ENCODE measurements at places on chromosomes 4 and X.
A peak's percentile ranks its signal among the peaks of the same experiment; 100 is the strongest.

- no peak for DNase-seq
Observed at GRCh38 chr4:10872833-10873517, 188.4 kb upstream of the CLNK start.

- DNase-seq, result no peak
Observed at GRCh38 chrX:19743386-19743785, 144.0 kb downstream of the SH3KBP1 start.

GRCh38 chrX:16733013-16733412, 13.6 kb downstream of the SYAP1 start:
- DNase-seq, result no peak

- no peak for DNase-seq
Observed at GRCh38 chr4:48706736-48707135, 73.3 kb downstream of the FRYL start.

DNA sequence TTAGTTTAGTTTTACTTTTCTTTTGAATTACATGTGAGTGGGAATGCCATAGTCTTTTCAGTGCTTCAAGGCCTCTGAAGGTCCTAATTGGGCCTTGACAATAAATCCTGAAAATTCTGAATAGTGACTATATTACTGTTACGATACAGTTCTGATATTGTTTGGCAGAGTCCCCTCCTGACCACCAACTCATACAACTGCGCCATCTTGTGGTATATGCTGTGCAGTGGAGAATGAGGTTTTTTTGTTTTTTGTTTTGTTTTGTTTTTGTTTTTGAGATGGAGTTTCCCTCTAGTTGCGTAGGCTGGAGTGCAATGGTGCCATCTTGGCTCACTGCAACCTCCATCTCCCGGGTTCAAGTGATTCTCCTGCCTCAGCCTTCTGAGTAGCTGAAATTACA, 56.6 kb upstream of the CHRDL1 start:
- no peak for DNase-seq

DNA sequence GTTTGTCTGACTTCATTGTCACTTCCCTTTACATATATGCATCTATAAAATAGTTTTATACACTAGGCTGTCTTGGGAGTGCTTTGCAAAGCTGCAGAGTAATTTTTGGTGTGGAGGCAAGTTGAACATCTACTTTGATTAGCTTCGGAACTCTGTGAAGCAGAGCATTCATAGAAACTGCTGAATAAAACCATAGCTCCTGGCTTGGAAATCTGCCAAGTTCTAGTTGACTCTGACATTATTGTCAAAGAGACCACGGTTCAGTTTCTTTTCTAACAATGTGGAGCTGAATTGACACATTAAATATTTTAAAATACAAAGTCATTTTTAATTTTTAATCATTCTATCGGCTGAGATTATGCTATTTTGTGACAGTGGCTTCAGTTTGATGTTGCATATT, 335.0 kb downstream of the BMPR1B start:
- no peak for DNase-seq

- no peak for DNase-seq
Observed at GRCh38 chr4:46830971-46831454, 78.0 kb downstream of the COX7B2 start.

DNA sequence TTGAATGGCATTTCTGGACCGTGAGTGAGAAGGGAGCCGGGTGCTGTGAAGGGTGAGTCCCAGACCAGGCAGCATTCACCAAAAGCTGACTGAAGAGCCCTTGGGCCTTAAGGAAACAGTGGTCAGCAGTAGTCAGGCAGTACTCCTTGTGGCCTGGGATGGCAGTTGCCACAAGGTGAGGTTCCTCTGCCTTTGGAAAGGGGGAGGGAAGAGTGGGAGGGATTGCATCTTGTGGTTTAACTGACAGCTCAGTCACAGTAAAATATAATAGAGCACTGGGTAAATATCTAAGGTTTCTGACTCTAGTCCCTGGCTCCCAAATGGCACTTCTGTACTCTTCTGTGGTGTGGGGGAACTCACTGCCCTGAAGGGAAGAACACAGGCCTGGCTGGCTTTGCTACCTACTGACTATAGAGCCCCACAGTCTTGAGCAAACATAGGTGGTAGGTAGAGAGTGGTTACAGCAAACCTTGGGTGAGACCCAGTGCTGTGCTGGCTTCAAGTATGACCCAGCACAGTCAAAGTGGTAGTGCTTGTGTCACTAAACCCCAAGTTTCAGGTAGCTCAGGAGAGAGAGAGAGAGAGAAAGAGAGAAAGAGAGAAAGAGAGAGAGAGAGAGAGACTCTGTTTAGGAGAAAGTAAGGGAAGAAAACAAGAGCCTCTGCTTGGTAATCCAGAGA, 154.2 kb downstream of the TEX11 start:
- no peak for DNase-seq

DNA sequence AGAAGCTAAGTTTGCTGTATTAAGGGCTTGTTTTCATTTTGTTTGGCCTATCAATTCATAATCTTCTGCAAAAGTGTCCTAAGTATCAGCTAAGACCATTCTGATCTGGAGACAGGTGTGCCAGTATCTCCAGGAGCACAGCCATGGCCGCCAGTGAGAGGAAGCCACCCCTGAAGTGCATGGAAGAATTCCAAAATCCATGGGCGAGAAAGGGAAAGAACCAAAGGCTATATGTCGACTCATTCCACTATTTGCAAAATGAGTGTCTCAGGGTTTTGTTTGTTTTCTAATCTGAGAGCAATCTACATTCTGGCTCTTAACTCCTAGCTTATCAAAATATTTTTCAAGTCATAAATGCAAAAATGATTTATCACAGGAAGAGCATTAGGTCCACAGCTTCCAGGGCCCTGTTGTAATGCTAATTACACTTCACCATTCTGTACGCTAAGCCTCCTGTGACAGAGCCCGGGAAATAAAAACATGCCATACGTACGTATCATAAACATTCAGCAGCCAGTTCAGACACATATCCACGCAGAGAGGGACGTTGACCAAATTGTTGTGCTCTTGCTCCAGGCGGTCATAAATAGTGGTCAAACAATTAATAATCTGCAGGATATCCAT, 137.3 kb upstream of the FTHL17 start:
- no peak for DNase-seq

GRCh38 chr4:1255151-1255550, 6.2 kb upstream of the CTBP1 start:
- peak; percentile 38 for DNase-seq

DNA sequence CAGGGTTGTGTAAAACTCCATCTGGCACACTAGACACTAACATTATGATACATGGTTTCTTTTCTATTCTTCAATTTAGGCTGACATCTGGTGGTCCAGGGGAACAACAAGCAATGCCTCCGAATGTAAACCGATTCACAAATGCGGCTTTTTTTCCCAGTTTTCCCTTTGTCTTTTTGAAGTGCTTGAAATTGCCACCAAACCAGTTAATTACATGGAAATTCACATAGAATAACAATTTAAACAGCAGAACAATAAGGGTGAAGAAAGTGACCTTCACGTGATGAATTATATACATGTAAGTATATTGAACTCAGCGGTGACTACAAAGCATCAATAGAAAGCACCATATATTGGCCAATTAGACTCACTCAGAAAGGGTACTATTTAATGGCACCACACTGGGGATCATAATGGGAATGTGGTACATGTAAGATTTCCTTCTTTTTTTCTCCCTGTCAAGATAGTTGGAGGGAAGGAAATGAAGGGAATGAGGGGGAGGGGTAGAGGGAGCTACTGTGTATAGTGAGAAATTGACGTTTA, 103.9 kb downstream of the MMRN1 start:
- no peak for DNase-seq

- DNase-seq, result no peak
Observed at GRCh38 chr4:1621526-1621925, 62.6 kb downstream of the FAM53A start.

DNA sequence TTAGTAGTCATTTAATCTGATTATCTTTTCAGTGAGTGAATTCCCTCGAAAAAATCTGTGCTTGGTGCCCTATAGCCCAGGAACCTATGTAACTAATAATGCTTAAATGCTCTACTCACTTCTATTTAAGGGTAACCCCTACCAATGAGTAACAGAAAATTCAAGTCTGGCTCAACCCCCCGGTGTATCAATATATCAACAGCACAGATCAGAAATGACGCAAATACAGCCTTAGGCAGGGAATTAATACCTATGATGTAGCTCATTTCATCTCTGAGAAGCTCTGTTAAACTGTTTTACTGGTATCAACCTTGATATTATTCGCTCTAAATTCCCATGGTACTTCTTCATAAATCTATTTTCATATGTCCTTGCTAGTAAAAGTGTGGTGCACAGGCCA, 28.6 kb downstream of the PDGFC start:
- no peak for DNase-seq

DNA sequence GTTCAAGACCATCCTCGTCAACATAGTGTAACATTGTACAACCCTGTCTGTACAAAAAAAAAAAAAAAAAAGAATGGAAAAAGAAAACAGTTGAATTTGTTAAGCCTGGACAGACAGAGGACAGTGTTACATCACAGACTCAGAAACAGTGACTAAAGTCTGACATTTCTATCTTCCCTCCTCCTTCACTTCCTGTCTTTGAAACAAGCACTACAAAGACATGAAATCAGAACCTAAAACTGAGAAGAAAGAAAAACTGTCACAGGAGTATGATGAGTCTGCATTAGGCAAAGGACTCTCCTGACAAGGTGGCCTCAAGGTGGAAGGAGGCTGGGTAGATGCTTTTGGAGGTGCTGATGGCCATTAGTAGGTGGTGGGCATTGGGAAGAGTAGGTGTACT, 126.7 kb downstream of the RBM47 start:
- DNase-seq, result no peak

DNA sequence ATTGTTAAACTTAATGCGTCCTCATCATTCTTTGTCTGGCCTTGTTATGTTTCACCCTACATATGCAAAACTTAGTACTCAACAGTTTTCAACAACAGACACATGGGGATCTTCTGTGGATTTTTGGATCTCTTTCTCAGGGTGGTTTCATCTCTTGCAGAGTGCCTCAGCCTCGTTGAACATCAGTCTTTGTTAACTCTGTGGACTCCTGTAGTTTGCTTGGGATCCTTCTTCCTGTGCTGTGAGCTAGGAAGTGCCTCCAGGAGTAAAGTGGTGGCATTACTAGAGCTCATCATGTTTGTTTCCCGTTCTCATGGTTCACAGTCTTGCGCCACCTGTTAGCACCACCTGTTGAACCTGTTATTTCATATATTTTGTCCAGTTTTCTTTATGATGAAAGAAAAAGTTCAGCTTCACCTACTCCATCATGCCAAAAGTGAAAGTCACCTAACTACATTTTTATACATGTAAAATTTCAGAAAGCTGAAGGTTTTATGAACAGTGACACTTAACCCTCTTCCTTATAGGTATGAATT, 27.5 kb upstream of the NDUFC1 start:
- no peak for DNase-seq

- no peak for DNase-seq
Observed at GRCh38 chrX:36407836-36408235, 488.3 kb downstream of the CFAP47 start.

GRCh38 chr4:71470524-71470923, 131.7 kb downstream of the SLC4A4 start:
- no peak for DNase-seq

- DNase-seq, result no peak
Observed at GRCh38 chrX:37658343-37659030, 27.1 kb upstream of the XK start.

DNA sequence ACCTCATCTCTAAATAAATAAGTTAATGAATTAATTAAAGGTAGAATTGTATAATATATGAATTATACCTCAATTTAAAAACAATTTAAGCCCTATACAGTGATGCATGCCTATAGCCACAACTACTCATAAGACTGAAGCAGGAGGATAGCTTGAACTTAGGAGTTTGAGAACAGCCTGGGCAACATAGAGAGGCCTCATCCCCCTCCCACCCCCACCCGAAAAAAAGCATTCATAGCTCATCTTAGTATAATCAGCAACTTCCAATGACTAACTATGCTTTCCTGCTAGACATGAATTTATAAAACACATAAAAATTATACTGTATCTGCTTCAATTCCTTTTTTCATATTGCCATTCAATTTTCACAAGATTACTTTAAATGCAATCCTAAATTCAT, 1.6 kb downstream of the LRBA start:
- no peak for DNase-seq

GRCh38 chr4:77120886-77121508, 36.0 kb upstream of the CCNG2 start:
- no peak for DNase-seq

DNA sequence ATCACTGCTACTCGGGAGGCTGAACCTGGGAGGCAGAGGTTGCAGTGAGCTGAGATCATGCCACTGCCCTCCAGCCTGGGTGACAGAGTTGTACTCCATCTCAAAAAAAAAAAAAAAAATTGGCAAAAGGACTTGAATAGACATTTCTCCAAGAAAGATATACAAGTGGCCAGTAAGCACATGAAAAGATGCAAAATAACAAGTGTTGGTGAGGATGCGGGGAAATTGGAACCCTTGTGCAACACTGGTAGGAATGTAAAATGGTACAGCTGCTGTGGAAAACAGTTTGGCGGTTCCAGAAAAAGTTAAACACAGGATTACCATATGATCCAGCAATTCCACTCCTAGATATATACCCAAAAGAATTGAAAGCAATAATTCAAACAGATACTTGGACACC, 19.4 kb downstream of the RBM10 start:
- no peak for DNase-seq

DNA sequence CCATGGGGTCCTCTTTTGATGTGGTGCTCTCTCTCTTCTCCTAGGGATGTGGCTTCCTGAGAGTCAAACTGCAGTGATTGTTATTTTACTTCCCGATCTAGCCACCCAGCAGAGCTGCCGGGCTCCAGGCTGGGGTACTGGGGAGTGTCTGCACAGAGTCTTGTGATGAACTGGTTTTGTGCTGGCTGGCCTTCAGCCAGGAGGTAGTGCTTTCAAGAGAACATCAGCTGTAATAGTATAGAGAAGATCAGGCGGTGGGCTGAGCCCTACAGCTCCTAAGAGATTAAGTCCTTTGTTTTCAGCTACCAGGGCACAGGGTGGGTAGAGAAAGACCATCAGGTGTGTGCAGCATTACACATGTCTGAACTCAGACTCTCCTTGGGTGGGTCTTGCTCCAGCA, 59.0 kb upstream of the AGTR2 start:
- no peak for DNase-seq

DNA sequence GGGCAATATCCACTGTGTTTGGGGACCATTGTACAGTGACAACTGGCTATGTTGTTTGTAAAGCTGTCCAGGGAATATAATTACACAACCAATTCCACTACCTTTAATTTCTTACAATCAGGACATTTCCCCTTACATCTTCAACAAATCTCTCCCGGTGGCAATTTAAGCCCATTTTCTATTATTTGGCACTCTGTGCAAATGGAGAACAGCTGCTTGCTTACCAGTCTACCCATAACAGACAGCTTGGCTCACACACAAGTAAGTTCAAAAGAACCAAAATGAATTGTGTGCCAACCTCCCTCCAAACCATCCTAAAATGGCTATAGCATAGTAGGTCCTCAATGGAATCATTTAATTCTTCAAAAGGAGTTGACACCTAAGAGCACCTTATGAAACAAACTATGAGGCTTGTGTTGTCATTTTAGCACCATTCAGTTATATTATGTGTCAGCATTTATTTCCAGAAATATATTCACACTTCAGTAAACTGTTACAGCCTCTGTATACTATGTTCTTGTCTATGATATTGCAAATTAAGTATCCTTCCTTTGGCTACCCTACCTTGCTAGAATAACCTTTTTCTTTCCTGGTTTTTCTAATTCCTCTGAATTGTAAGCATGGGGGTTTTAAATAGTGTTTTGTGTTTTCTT, 18.4 kb downstream of the GABRA4 start:
- DNase-seq, result no peak
